Ascending aorta (tissue), 2 donors: ENCODE measurements at places on chromosomes 3 and 15.

DNA sequence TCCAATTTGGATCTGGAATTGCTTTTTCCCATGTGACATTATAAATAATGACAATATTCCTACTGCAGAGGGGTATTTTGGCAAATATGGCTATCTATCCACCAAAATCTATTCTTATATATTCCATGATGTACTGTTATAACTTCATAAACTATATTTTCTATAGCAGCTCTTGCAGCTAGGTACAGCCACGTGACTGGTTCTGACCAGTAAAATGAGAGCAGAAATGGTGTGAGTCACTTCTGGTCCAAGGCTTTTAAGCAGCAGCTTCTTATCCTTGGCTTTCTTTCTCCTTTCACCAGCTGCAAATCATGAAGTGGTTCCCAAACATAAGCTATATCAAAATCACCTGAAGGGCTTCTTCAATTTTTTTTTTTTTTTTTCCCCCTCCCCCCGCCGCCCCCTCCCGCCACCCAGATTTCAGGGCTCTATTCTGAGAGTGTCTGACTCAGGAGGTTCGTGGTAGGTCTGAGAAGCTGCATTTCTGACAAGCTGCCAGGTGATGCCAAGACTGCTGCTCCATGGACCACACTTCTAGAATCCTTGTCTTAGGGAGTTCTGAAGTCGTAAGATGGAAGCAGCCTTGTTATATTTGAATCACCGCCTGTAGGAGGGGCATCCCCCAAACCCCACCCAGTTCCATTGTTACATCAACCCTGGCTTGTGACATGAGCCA is 357.5 kb downstream of the CHST2 start:
- H3K27me3 ChIP-seq, result no peaks in the 10 kb centered on the region
- no peak for DNase-seq
- no peaks in the 10 kb centered on the region for H3K36me3 ChIP-seq
- no peak overlapping the region for H3K4me3 ChIP-seq

- DNase-seq, result no peak
- H3K27ac ChIP-seq, result no peak overlapping the region
- H3K4me1 ChIP-seq, result no peaks in the 10 kb centered on the region
- H3K36me3 ChIP-seq, result no peaks in the 10 kb centered on the region
- no peak overlapping the region for H3K4me3 ChIP-seq
- H3K27me3 ChIP-seq, result no peaks in the 10 kb centered on the region
Measured at GRCh38 chr3:190239325-190239724, 82.9 kb downstream of the CLDN1 start.

DNA sequence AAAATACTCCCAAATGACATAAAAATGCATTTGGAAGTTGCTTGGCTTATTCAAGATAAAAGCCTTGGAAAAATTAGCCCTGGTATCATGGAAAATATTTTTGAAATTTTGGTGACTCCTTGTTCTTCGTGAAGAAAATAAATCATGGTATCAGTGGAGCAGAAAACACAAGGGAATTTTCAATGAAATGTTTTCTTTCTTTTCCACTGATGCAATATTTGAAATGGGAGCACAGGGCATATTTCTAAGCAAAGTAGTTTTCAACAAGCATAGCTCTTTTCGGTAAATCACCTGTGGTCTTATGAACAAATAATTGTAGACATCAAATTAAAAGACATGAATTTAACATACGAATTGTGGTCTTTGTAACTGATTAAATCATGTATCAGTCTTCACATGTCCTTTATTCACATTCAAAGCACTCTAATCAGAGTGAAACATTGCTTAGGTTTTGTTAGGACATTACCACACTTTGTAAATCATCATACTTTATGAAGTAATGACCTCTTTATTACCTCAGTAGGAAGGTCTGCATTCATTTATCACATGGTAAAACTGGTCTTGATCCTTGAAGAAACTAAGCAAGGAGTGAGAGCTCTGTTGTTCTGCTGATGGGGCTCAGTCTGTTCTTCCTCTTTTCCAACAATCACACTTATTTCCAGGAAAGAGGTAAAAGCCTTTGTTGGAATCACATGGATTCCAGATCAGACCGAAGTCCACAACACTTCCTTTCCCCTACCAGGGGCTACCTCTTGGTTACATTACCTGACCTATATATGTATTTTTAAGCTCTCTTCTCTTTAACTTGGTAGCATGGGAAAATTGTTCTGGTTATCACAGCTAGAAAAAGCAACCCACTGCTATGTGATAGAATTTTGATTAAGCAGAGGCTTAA is 413.5 kb upstream of the THBS1 start:
- DNase-seq, result no peak
- H3K36me3 ChIP-seq, result no peaks in the 10 kb centered on the region
- H3K4me3 ChIP-seq, result no peak overlapping the region
- H3K27ac ChIP-seq, result peak overlapping the region; percentile 26
- H3K4me1 ChIP-seq, result peaks cover 7% of the 10 kb centered on the region
- H3K27me3 ChIP-seq, result no peaks in the 10 kb centered on the region

GRCh38 chr15:40855706-40856234 is 11.9 kb downstream of the SPINT1 start:
- no peaks in the 10 kb centered on the region for H3K36me3 ChIP-seq
- no peak for DNase-seq
- no peak overlapping the region for H3K4me3 ChIP-seq
- H3K27ac ChIP-seq, result no peak overlapping the region

GRCh38 chr3:120637851-120638559 is 41.9 kb downstream of the NDUFB4 start:
- no peak for DNase-seq
- no peaks in the 10 kb centered on the region for H3K36me3 ChIP-seq
- H3K4me1 ChIP-seq, result no peaks in the 10 kb centered on the region
- H3K4me3 ChIP-seq, result no peak overlapping the region

DNA sequence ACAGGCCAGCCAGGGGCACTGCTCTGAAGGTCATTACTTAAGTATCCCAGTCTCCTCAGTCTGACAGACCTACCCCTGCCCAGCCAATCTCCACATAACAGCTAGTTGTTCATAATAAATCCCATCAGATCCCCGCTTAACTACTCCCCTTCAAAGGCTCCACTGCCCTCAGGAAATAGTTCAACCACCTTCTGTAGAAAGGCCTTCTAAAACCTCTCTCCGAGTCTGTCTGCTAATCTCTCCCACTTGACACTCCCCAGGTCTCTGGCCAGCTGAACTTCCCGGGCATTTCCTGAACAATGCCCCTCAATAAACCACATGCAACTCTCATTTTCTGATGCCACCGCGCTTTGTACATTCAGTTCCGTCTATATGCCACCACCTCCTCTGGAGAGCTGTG is 6.0 kb downstream of the PRC1 start:
- no peak for DNase-seq
- no peak overlapping the region for H3K27ac ChIP-seq
- no peak overlapping the region for H3K4me3 ChIP-seq

DNA sequence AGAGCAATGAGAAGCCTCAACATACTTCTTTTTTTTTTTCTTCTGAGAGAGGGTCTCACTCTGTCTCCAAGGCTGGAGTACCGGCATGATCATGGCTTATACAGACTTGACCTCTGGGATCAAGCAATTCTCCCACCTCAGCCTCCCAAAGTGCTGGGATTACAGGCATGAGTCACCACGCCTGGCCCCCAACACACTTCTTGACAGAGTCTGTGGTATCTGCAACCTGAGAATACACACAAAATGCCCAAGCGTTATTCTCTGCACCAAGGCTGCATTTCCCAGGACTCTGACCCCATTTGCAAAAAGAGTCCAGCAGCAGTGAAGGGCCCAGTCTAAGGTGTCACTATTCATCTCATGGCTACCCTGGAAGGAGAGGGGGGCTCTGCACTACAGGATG is 42.7 kb upstream of the BLM start:
- H3K4me1 ChIP-seq, result no peaks in the 10 kb centered on the region
- H3K27me3 ChIP-seq, result no peaks in the 10 kb centered on the region
- H3K36me3 ChIP-seq, result no peaks in the 10 kb centered on the region
- H3K4me3 ChIP-seq, result no peak overlapping the region

- no peak for DNase-seq
- peaks cover 37% of the 10 kb centered on the region for H3K4me1 ChIP-seq
- H3K27me3 ChIP-seq, result no peaks in the 10 kb centered on the region
- H3K4me3 ChIP-seq, result no peak overlapping the region
Measured at GRCh38 chr15:74868059-74868458, 5.1 kb downstream of the SCAMP2 start.

- H3K27ac ChIP-seq, result no peak overlapping the region
- H3K36me3 ChIP-seq, result no peaks in the 10 kb centered on the region
- H3K4me1 ChIP-seq, result peaks cover 28% of the 10 kb centered on the region
- no peak for DNase-seq
Measured at GRCh38 chr3:62122819-62123218, 250.5 kb downstream of the FEZF2 start.

- H3K4me1 ChIP-seq, result no peaks in the 10 kb centered on the region
- H3K36me3 ChIP-seq, result no peaks in the 10 kb centered on the region
- H3K4me3 ChIP-seq, result no peak overlapping the region
- H3K27ac ChIP-seq, result no peak overlapping the region
Measured at GRCh38 chr15:38750786-38751185, 186.2 kb upstream of the RASGRP1 start.

DNA sequence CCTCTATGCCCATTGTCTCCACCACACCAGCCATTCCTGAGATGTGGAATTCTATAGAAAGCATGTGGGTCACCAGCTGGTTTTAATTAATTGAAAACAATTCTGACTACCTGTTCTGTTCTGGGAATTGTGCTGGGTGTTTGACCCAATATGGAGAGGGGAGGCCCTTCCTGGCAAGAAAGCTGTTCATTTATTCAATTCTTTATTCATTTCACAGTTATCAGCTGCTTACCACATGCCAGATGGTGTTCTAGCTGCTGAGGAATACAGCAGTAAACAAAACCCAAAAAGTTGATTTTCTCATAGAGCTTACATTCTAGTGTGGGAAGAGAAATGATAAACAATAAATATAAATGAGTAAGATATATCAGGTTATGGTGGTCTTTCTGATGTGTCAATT is 296.1 kb upstream of the RASGRP1 start:
- H3K27ac ChIP-seq, result no peak overlapping the region
- no peak for DNase-seq
- no peaks in the 10 kb centered on the region for H3K36me3 ChIP-seq
- no peak overlapping the region for H3K4me3 ChIP-seq
- no peaks in the 10 kb centered on the region for H3K27me3 ChIP-seq

DNA sequence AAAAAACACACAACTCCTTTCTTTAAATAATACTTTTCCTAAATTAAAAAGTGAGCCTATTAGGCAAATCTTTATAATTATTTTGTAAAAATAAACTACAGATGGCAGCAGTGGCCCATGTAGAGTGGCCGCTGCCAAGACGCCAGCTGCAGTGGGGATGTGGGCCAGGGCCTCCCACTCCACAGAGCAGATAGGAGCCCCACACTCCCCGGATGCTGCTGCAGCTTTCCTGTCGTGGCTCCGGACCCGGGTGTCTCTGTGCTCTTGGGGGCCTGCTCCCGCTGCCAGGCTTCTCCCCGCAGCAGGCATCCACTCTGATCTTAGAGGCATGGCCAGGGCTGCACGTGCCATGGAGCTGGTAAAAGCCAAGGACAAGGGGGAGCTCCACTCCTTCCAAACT is 67.5 kb downstream of the PROS1 start:
- H3K36me3 ChIP-seq, result peaks cover 7% of the 10 kb centered on the region
- H3K4me1 ChIP-seq, result no peaks in the 10 kb centered on the region
- DNase-seq, result no peak
- no peaks in the 10 kb centered on the region for H3K27me3 ChIP-seq
- no peak overlapping the region for H3K4me3 ChIP-seq

- H3K4me1 ChIP-seq, result no peaks in the 10 kb centered on the region
- H3K36me3 ChIP-seq, result no peaks in the 10 kb centered on the region
- H3K4me3 ChIP-seq, result no peak overlapping the region
- no peak overlapping the region for H3K27ac ChIP-seq
Measured at GRCh38 chr15:100944244-100944895, 25.2 kb downstream of the LRRK1 start.

- H3K36me3 ChIP-seq, result no peaks in the 10 kb centered on the region
- DNase-seq, result no peak
- H3K27me3 ChIP-seq, result no peaks in the 10 kb centered on the region
Measured at GRCh38 chr3:190585805-190586630, 72.1 kb downstream of the IL1RAP start.

GRCh38 chr15:20355256-20355868 is 186.2 kb downstream of the GOLGA6L6 start:
- no peak for DNase-seq
- H3K4me1 ChIP-seq, result no peaks in the 10 kb centered on the region
- no peak overlapping the region for H3K27ac ChIP-seq
- H3K4me3 ChIP-seq, result no peak overlapping the region
- H3K36me3 ChIP-seq, result no peaks in the 10 kb centered on the region

GRCh38 chr3:102586485-102586884 is 151.7 kb downstream of the ZPLD1 start:
- no peaks in the 10 kb centered on the region for H3K4me1 ChIP-seq

DNA sequence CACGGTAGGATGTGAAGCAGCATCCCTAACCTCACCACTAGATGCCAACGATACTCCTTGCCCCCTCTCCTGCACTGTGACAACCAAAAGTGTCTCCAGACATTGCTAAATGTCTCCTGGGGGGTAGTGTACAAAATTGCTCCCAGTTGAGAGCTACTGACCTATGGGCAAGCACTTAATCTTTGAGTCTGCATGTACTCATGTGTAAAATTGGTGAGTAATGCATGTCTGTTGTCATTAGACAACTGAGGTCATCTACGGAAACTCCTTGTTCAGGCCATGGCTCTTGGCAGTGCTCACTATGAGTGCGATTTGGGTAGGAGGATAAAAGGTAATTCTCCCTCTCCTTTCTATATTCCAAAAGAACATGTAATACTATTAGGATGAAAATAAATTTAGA is 29.2 kb downstream of the PDHB start:
- no peaks in the 10 kb centered on the region for H3K27me3 ChIP-seq
- DNase-seq, result no peak
- no peak overlapping the region for H3K27ac ChIP-seq
- peaks cover 17% of the 10 kb centered on the region for H3K36me3 ChIP-seq
- H3K4me1 ChIP-seq, result no peaks in the 10 kb centered on the region
- no peak overlapping the region for H3K4me3 ChIP-seq

DNA sequence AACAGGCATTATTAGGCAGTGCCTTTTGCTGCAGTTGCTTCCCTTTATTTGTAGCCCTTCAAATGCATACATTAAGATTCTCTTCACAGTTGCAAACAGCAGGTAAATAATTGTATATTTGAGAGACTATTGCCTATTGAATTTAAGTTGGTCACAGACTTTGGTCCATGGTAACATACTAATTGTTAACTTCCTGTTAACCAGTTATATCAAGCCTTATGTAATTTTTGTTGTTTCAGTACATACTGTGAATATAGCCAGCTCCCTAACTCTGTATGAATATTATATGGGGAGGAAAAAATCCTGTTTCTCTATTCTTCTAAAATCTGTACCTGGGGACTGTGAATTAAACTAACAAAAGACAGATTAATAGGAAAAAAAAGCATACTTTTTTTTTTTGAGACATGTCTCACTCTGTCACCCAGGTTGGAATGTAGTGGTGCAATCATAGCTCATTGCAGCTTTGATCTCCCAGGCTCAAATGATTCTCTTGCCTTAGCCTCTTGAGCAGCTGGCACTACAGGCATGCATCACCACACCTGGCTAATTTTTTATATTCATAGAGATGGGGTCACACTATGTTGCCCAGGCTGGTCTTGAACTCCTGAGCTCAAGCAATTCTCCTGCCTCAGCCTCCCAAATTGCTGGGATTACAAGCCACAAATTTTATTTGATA is 53.2 kb downstream of the CHL1 start:
- no peaks in the 10 kb centered on the region for H3K27me3 ChIP-seq
- no peak for DNase-seq
- H3K4me1 ChIP-seq, result no peaks in the 10 kb centered on the region
- no peaks in the 10 kb centered on the region for H3K36me3 ChIP-seq
